ENCODE measurements at places on chromosomes 4 and X.

- DNase-seq = no peak
Measured at GRCh38 chrX:30576881-30577280, 685 bp downstream of the TASL start.

GRCh38 chr4:114368751-114369150, 229.9 kb upstream of the UGT8 start:
- DNase-seq = no peak

DNA sequence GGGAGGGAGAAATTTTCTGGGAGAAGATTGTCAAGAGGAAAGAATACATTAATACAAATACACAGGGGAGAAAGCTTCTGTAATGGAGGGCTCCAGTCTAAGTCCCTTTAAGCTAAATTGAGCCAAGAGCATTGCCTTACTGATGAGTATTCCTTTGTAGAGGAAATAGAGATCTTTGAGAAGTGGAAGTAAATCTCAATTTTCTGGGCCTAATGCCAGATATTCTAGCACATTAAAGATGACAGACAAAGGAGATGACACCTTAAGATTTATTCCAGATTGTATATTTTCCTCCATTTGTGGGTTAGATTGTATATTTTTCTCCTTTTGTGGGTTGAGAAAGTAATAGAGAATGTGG, 28.5 kb upstream of the SMAD1 start:
- DNase-seq = no peak

DNA sequence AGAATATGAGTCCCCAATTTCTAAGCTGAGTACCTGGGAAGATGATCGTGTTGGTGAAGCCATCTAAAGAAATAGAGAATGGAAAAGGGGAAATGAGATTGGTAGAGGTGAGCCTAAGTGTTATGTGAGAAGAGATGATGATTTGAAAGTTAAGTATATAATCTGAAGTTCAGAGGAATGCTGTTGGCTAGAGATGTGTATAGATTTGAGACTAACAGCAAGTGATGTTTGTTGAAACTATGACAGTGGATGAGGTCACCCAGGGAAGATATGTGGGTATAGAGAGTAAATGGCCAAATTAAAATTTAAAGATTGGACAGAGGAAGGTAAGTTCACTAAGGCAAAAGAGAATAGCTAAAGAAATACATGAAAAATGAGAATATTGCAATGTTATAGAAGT, 324.2 kb downstream of the MAPK10 start:
- no peak for DNase-seq

DNA sequence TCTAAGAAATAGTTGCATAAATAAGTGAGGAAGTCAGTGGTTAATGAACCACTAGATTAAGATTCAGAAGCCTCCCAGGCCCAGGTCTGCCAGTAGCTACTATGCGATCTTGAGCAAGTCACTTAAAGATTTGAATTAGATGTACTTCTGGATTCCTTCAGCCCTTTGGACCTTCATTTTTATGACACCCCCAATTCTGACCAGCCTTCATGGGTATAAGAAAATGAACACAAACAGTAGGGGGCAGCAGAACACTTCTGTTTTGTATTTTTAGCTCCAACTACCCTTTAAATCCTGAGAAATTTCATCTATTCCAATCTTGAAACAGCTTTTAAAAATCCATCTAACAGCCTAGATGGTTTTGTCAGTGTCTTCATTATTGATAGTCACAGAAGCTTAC, 19.0 kb downstream of the TMEM47 start:
- DNase-seq = no peak

All from hypothalamus (tissue), 51 donors.